SK-MEL-5 (cell line): ENCODE measurements at places on chromosomes 3 and 15. TPM values are rescaled to one million over a fixed set of nuclear protein-coding genes. Genes with fewer than 3 reads are reported as not detected.

DNA sequence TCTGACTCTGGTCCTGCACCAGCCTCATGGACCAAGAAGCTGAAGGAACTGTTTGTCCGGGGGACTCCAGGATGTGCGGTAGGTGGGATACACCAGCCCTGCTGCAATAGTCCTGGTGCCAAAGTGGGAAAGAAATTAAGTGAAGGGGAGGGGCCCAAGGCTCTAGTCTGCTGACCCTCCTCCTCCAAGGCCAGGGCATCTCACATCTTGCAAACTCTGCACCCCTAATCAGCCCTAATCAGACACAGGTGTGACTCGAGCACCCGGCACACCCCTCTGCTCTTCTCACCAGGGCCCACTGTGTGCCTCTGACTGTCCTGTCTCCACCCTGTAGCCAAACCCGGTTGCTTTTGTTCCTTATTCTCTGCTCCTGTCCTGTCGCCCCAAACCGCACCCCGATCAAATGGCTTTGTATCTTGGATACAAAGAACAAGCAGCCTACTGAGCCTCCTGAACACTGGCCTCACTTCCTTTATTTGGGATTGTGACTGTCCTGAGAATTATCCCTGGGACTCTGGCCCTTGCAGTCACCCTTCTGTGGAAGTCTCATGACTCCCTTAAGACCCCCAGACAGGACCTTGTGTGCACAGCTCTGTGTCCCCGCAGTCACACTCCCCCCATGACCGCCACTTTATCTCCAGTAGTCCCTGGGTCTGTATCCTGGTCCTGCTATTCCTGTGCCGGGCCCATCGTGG lies 26.7 kb upstream of the SLC41A3 start:
- DNase-seq, result no peak

- no peak for DNase-seq
Measured at GRCh38 chr3:154791611-154792010, 288.5 kb upstream of the MME start.

- no peak for DNase-seq
Measured at GRCh38 chr15:27426805-27427204, 455.8 kb downstream of the GABRG3 start.

GRCh38 chr15:92665100-92665555 lies 9.6 kb upstream of the FAM174B start:
- peak; percentile 53 for DNase-seq

GRCh38 chr3:9247941-9248521 lies 1.4 kb downstream of the SRGAP3 start:
- DNase-seq, result no peak

DNA sequence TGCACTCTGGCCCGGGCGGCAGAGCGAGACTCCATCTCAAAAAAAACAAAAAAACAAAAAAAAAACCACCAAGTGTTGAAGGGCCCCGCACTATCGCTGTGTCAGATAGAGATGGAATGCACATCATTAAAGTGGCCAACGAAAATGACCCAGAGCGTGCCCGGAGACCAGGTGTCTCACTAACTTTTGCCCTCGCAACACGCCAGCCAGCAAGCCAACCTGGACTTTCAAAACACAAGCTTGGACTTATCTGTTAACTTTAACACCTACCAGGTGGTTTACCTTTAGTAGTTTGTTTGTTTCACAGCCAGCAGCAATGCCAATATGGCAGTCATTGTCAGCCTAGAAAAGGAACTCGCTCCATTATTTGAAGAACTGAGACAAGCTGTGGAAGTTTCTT lies 28.6 kb downstream of the FAM174B start:
- DNase-seq, result no peak

DNA sequence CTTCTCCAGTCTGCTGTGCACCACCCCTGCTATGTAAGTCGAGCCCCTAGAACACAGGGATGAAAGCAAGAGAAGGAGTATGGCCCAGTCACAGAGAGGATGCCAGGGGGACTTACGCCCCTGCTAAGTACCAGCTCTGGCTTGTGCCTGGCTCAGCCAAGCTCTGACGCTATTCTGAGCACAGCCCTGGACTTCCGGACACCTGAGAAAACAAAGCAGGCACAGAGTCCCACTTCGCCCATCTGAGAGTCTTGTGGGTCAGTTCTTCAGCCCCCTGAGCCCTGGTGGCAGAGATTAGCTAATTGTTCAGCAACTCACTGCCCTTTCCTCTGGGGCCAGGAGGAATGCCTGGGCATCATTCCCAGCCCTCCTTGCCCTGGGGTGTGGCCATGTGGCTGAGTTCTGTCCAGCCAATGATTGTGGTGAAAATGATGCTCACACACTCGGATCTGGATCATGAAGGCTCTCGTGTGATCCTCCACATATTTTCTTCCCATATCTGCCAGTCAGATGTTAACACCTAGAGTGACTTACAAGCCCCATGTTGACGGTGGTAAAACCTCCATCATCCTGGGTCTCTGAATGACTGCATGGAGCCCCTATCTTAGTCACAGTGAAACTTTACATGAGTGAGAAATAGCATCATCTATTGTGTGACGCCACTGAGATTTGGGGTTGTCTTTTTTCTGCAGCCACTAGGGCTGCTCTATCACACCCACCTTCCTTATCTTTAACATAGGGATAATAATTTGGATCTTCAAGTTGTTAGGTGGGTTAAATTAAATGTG lies 105.7 kb downstream of the TPRA1 start:
- peak; percentile 32 for DNase-seq

DNA sequence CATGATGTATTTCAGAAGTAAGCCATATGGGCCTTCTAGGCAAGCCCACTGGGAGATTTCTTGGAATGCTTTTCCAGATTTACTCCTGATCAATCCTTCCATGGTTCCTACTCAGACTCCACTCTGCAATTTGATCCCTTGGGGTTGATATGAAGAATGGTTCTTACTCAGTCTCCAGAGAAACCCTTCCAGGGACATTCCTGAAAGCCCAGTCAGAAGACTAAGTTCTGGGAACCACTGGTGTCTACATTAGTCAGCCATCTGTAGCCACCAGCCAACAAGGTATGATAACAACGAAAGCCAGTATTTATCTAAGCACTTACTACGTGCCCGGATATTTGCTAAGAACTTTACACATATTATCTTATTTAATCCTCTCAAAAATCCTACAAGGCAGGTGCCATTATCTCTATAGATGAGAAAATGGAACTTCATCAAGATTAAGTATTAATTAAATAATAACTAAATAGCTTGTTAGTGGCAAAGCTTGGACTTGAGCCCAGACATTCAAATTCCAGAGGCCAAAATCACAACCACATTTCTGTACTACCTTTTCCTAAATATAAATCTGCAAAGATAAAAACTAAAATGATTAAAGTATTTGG lies 32.7 kb downstream of the ZNF385D start:
- DNase-seq, result no peak

DNA sequence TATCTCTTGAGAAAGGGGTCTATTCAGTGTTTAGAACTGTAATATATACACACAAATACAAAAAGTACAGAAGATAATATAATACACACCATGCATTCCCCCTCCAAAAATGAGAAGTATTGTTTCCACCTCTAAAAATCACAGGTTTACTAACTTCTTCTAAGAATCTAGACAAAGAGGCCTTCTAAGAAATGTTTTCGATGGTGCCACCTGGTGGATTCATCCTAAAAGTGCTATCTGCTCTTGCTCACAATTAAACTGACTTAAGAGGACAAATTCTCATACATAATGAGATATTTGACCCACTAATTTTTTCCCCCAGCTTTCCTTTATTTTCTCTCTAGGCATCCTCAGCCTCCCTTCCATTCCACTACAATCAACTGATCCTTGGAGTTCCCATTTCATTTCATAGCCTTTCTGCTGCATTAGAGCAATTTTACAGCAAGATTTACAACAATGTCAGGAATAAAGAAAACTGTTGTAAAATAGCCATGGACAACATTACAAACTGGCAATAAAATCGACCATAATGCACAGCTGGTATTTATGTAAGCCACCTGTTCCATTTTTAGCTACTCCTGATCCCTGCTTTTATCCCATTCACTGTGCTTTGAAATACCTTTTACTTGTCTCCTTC lies 124.6 kb downstream of the ARRDC4 start:
- DNase-seq, result peak; percentile 73

DNA sequence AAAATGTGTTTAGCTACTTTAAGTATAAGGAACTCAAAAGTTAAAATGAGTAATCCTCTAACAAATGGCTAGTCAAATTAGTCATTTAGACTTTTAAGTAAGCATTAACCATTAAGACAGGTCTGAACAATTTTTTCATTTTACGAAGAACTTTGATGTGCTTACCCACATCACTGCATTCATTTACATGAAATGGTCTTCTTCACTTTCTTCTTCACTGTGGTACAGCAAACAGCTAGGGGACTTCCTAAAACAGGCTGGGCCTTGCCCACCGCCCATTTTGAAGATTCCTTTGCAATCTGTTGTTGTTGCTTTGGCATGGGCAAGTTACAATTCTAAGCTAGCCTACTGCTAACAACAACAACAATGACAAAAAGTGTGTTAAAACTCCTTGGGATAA lies 67.4 kb downstream of the CBLB start:
- no peak for DNase-seq

DNA sequence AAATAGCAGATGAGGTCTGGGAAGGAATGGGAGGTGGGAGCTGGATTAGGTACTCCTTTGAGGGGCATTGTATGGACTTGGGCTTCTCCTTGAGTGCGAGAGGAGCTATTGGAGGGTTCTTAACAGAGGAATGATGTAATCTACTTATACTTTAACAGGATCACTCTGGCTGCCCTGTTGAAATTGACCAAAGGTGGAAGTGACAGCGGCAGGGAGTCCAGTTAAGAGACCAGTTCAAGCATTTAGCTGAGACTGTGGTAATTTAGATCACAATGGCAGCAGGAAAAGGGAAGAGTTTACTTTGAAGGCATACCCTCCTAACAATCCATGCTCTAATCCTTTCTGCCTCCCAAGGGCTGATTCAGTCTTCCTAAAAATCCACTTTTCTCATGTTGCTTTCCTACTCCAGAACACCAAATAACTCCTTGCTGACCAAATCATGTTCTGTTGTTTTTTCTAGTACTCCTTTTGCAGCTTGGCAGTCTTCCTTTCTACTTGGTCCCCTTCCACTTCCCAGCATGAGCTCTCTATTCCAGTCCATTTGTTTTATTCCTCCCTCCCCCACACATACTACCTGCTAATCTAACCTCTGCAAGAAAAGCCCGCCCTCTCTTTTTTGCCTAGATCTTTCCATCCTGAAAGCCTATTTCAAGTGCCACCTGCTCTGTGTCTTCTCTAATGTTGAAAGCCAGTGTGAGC lies 139.4 kb downstream of the NECTIN3 start:
- DNase-seq, result no peak

GRCh38 chr3:79586232-79586631 lies 181.6 kb downstream of the ROBO1 start:
- DNase-seq, result no peak

GRCh38 chr3:141784531-141784930 lies 21.3 kb downstream of the GRK7 start:
- DNase-seq, result no peak

DNA sequence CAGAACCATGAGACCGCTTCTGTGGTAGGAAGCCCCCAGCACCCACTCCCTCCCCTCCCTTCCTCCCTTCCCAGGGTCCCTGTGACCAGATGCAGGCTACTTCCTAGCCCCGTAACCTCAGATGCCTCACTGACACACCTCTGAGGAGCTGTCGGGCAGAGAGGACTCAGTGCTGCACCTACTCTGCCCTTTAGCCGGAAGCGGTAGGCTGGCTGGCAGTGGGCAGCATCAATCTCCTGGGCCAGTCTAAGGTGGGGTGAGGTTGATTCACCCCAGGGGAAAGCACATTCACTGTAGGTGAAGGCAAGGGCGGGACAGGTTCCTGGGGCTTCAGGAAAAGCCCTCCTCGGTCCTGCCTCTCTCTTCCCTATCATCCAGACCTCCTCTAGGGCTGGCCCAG lies 19.1 kb downstream of the CSRNP1 start:
- DNase-seq, result no peak

DNA sequence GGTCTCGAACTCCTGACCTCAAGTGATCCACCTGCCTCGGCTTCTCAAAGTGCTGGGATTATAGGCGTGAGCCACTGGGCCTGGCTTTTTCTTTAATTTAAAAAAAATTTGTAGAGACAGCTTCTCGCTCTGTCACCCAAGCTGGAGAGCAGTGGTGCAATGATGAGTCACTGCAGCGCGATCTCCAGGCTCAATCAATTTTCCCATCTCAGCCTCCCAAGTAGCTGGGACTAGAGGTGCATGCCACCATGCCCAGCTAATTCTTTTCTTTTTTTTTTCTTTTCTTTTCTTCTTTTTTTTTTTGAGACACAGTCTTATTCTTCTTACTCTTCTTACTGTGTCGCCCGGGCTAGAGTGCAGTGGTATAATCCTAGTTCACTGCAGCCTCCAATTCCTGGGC lies 19.8 kb downstream of the TUBGCP4 start:
- DNase-seq, result no peak

GRCh38 chr3:23112491-23112890 lies 90.6 kb upstream of the UBE2E2 start:
- no peak for DNase-seq

DNA sequence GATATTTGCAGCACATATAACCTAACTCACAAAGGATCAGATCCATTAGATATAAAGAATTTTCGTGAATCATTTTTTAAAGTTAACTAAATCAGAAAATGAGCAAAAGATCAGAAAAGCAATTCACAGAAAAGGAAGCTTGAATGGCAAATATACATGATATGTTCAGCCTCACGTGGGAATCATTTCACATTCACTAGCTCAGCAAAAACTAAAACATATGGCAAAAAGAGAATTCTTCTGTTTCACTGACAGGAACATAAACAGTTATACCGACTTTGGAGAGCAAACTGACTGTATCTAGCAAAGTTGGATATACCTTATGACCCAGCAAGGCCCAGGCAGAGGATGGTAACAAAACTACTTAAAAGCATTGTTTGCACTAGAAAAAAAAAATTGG lies 34.0 kb upstream of the NR2E3 start:
- DNase-seq, result no peak

NR1I2 gene
- total RNA-seq, result not detected in 2 replicates

CCR3 gene
- total RNA-seq, result not detected in 2 replicates

C3orf85 gene
- not detected in 2 replicates for total RNA-seq

ATP13A3 gene
- 95.1 and 102 TPM in 2 replicates for total RNA-seq

GOLGA6B gene
- not detected in 2 replicates for total RNA-seq

ITGA11 gene
- total RNA-seq, result not detected in 2 replicates

LHFPL4 gene
- 0.61 and 1.3 TPM in 2 replicates for total RNA-seq

MST1R gene
- total RNA-seq, result not detected in 2 replicates

TM4SF4 gene
- not detected in 2 replicates for total RNA-seq

HTR3D gene
- total RNA-seq, result not detected in 2 replicates

ST6GAL1 gene
- total RNA-seq, result 41.0 and 43.5 TPM in 2 replicates

MAN2C1 gene
- 61.9 and 64.9 TPM in 2 replicates for total RNA-seq

CP gene
- total RNA-seq, result 0.43 and 0.53 TPM in 2 replicates
